ENCODE measurements at places on chromosomes 13 and 19.

GRCh38 chr13:91659256-91660075 is 261.0 kb downstream of the GPC5 start:
- DNase-seq: no peak

DNA sequence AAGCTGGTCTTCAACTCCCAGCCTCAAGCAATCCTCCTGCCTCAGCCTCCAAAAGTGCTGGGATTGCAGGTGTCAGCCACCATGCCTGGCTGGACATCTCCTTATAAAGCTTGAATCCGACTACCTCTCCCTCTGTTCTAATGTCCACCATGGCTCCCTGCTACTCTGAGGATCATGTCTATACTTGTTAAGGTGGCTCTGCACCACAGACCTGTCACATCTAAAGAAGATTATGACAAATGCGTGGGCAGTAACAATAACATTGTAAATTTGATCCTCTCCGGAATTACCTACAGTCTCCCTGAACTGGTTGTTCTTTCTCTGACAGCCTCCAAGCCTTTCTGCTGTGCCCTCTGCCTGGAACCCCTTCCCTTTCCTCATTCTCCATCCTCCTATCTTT is 1.8 kb downstream of the NXNL1 start:
- DNase-seq: no peak

- no peak for DNase-seq
These were observed 2.2 kb downstream of the BST2 start for GRCh38 chr19:17402982-17403855.

- no peak for DNase-seq
These were observed 8.1 kb downstream of the ZNF708 start for GRCh38 chr19:21321134-21321533.

GRCh38 chr13:82878536-82878935 is 1003.7 kb downstream of the SLITRK1 start:
- no peak for DNase-seq

- no peak for DNase-seq
These were observed 19.3 kb downstream of the ZSWIM4 start for GRCh38 chr19:13814550-13814949.

GRCh38 chr19:31985001-31985605 is 360.3 kb upstream of the ZNF507 start:
- no peak for DNase-seq

- DNase-seq: no peak
These were observed at the start of gene NPAS1 for GRCh38 chr19:47019431-47020041. NPAS1 (plus strand) TSS chr19:47019837; CDS start chr19:47021048, 1,211 bp downstream.

- DNase-seq: no peak
These were observed 9.8 kb upstream of the CEACAM18 start for GRCh38 chr19:51468545-51468920.

DNA sequence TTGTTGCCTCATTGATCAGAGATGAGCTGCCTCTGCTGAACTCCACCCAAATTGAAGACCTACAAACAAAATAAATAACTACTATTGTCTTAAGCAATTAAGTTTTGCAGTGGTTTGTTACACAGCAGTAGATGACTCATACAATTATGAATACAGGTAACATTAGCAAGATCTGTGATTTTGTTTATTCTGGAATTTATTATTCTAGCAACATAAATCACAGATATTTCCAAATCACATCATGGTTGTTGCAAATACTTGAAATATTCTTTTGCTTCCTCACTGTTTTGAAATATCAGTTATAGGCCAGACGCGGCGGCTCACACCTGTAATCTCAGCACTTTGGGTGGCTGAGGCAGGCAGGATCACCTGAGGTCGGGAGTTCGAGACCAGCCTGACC is 13.1 kb upstream of the LMTK3 start:
- DNase-seq: no peak

GRCh38 chr13:67013709-67014108 is 216.4 kb downstream of the PCDH9 start:
- DNase-seq: no peak

- peak; percentile 92 for DNase-seq
These were observed 33.2 kb downstream of the CCNE1 start for GRCh38 chr19:29844891-29845573.

DNA sequence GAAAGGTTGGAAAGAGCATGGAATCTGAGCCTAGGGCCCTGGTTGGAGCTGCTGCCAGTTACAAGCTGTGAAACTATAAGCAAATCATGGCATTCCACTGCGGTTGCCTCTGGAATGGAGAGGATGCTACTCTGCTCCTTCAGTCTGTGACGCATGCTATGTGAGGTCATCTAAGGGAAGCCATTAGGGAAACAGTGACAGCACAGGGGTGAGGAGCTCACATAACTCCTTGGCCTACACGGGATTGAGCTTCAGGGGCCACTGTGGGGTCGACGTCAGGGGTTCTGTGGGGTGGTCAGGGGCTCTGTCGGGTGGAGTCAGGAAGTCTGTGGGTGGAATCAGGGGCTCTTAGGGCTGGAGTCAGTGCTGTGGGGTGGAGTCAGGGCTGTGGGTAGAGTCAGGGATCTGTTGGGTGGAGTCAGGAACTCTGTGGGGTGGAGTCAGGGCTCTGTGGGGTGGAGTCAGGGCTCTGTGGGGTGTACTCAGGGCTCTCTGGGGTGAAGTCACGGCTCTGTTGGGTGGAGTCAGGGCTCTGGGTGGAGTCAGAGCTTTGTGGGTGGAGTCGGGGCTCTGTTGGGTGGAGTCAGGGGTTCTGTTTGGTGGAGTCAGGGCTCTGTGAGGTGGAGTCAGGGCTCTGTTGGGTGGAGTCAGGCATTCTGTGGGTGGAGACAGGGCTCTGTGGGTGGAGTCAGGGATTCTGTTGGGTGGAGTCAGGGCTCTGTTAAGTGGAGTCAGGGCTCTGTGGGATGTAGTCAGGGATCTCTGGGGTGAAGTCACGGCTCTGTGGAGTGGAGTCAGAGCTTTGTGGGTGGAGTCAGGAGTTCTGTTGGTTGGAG is 35.8 kb upstream of the MEDAG start:
- no peak for DNase-seq

- DNase-seq: no peak
These were observed 1.3 kb downstream of the NFIX start for GRCh38 chr19:12996406-12997094.

- no peak for DNase-seq
These were observed 1.0 kb upstream of the ETFB start for GRCh38 chr19:51367255-51367564.

DNA sequence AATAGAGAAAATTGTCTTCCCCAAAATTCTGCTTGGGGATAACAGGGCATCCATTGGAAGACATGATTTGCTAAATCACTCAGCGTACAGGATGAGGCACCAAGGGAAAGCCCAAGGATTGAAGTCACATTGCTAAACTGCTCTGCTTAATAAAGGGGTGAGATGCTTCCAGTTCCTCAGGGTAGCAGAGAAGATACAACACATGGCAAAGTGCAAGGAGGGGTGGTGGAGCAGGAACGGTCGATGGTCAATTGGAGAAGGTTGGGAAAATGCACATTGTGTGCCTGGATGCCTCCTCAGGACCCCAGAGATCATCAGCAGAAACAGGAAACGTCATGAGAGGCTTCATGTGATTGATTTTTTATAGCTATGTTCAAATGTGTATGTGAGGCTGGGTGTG is 116.3 kb upstream of the SOX1 start:
- DNase-seq: no peak

DNA sequence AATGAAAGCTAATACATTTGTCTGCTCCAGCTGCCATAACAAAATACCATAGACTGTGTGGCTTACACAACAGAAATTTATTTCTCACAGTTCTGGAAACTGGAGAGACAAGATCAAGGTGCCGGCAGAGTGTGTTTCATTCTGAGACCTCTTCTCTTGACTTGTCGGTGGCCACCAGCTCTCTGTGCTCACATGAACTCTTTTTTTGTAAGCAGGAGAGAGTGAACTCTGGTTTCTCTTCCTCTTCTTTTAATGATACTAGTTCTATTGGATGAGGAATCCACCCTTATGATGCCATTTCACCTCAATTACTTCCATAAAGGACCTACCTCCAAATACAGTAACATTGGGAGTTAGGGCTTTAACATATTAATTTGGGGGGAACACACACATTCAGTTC is 11.7 kb downstream of the KCTD12 start:
- no peak for DNase-seq

GRCh38 chr13:72462726-72463125 is 264.7 kb downstream of the MZT1 start:
- DNase-seq: no peak

DNA sequence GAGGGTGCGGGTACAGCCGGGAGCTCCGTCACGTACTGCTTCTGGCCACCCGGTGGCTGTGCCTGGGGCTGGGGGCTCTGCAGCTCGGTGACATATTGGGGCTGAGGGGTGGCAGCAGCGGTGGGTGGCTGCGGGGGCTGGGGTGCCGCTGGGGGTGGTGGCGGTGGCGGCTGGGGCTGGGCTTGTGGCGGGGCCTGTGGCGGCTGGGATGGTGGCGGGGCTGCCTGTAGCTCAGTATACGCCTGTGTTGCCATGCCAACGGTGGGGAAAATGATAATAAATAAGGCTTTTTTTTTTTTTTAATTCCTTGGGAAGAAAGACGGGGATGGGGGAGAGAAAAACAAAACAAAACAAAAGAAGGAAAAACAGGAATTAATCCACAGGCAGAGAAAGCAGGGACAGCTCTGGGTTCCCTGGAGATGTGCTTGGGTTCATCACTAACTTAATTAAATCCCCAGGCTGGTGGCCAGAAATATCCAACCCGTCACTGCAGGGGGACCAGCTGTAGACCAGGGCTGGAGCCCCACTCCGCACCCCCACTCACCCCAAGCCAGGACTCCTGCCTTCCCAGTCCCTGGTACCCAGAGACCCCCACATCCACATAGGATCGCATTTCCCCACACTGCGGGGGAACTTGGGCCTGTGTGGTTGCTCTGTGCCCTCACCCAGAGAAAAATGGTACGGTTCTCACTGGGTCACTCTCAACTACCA is 12.4 kb downstream of the RFX1 start:
- DNase-seq: no peak

DNA sequence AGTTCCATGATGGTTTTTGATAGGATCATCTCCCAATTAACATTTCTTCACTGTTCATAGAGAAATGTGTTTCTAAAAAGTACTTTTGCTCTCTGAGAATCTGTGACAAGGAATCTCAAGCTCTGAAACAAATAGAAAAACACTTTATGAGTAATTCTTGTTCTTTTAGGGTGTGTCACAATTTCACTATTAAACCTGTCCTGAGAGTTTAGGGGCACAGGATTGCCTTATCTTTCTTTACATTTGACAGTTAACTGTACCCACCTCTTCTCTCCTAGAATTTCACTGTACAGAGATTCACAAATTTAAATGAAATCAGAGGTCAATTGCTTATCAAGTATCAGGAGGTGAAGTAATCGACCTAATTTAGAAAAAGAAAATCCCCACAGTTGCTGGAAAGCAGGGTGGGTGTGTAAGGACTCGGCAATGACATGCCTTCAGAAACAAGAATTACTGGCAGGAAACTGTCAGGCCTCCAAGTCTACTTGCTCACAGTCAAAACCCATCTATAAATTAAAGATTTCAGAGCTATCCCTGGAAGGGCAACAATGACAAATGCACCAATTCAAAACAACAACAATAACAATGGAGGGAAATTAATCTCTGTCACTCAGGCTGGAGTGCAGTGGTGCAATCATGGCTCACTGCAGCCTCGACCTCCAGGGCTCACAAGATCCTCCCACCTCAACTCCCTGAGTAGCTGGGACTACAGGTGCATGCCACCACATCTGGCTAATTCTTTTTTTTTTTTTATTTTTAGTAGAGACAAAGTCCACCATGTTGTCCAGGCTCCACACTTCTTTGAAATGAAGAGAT is 250.2 kb downstream of the ABCC4 start:
- no peak for DNase-seq

GRCh38 chr19:14165990-14166830 is 29.8 kb upstream of the ASF1B start:
- no peak for DNase-seq

DNA sequence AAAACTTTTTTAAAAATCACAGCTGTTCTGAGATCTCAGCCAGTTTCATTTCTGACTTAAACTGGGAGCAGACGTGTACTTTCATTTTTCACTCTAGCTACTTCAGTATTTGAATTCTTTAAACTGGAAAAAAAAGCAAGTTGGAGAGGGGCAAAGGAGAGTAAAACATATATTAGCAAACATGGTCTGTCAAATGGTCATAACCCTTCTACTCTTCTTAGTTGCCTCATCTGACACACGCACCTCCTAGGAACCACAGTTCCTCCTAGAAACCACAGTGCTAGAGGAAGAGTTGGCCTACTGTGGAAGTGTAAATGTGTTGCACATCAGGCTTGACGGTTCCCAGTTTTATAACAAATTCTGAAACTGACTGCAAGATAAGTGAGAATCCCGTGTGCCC is 47.2 kb downstream of the TM9SF2 start:
- no peak for DNase-seq

DNA sequence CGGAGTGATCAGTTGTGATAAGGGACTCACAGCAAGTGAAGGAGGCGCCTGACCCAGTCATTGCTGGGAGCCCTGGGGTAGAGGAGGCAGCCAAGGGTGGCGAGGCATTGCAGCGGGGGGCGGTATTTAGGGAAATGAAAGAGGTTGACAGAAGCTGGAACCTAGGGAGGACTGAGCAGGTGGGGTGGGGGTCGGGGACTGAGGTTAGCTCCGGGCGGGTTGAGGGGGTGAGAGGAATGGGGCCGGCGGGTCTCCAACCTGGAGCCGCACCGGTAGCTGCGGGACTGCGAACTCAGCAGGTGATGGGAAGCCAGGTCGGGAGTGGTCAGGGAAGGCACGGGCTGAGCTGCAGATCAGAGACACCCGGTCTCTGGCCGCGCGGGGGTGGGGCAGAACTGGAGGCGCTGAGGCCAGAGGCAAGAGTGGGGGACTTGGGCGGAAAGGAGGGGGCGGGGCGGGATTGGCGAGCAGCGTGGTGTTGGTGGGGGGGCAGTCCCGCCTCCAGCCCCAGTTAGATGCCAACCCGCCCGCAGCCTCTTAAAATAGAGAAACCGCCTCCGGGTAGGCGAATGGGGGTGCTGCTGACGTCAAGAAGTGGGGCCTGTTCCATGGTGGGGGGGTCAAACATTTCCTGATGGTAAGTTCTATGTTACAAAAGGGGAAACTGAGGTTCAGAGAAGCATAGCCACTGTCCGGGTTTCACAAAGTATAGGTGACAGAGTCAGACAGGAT is 1.5 kb downstream of the MAST3 start:
- no peak for DNase-seq

DNA sequence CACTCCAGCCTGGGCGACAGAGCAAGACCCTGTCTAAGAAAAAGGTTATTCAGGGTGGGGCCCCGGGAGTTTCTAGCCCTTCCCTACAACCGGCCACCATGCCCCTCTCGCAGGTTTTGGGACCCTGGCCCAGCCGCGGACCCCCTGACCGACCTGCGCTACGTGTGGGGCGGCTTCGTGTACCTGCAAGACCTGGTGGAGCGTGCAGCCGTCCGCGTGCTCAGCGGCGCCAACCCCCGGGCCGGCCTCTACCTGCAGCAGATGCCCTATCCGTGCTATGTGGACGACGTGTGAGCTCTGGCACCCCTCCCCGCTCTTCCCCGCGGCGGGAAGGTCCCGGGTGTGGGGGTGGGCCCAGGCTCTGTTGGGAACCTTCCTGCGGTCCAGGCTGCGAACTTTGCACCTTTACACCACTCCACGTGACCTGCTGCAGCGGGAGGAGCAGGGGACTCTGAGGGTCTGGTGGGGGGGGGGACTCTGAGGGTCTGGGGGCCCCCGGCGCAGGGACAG is 6.3 kb downstream of the ABCA7 start:
- DNase-seq: no peak

- DNase-seq: no peak
These were observed 2.8 kb upstream of the ARL11 start for GRCh38 chr13:49625392-49626079.

Measured in activated effector memory CD4-positive, alpha-beta T cell treated with Interleukin-2 at 50 U/mL for 16 hours (primary cell).